ENCODE measurements at places on chromosomes 1 and 21.
A peak's percentile ranks its signal among the peaks of the same experiment; 100 is the strongest.

DNA sequence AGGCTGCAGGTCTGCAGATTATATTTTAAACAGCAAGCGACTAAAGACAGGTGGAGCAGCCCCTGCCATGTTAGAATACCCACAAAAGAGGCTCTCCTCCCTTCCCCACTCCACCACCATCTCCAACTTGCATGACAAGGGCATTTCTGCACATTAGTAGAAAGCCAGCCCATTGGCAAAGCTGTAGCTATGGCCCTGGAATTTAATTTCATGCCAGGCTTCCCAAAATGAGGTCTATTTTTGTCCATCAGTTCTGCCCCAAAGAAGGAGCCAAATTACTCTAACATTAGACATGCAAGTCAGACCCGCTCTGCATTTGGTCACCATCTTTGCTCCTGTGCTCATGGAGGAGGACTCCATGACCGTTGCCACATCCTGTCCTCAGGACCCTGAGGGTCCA lies 115.2 kb downstream of the LAMC2 start:
- DNase-seq = no peak

DNA sequence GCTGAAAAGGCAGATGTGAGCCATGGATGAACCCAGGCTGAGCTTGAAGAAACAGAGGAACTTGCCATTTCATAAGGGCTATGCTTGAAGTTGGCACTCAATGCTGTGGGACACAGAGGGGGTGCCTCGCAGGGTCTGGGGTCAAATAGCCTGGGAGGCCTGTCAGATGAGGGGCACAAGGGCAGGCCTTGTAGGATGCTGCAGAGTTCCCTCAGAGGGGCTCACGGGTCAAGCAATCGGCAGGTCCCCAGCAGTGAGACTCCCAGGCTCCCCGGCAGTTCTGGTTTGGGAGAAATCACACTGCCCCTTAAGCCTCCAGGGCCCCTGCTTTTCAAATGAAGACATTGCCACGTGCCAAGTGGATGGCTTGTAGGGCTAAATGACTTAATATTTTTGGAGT lies 116.7 kb upstream of the GRIK3 start:
- no peak for DNase-seq

- DNase-seq = peak; percentile 75
These were observed 61.4 kb upstream of the DIRAS3 start for GRCh38 chr1:68111519-68112436.

DNA sequence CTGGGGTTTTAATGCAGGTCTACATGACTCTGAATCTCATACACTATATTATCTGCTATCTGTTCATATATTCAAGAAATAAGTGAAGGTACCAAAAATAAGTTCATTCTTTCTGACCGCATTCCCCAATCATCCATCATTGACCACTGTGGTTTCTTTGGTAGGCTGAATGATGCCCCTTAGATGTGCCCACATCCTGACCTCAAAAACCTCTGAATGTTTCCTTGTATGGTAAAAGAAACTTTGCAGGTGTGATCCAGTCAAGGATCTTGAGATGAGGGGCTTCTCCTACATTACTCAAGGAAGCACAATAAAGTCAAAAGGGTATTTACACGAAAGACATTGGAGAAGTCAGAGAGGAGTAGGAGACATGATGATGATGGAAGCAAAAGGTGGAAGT lies 60.6 kb upstream of the LRRC8B start:
- DNase-seq = no peak

DNA sequence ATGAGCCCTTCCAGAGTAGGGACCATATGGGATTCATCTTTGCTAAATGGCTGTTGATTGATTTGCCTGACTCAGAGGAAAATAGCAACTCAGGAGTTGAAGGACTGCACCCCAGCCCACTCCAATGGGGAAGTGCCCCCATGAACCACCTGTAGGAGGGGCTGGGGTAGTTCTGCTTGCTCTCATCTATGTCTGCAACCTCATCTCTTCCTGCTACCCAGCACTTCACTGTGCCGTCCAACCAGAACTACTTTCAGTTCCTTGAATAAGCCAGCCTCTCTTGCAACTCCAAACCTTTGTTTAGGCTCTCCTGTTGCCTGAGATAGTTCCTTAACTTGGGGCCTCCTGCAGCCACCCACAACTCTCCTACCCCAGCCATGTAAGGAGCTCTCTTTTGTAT lies 26.6 kb downstream of the BEND5 start:
- no peak for DNase-seq

DNA sequence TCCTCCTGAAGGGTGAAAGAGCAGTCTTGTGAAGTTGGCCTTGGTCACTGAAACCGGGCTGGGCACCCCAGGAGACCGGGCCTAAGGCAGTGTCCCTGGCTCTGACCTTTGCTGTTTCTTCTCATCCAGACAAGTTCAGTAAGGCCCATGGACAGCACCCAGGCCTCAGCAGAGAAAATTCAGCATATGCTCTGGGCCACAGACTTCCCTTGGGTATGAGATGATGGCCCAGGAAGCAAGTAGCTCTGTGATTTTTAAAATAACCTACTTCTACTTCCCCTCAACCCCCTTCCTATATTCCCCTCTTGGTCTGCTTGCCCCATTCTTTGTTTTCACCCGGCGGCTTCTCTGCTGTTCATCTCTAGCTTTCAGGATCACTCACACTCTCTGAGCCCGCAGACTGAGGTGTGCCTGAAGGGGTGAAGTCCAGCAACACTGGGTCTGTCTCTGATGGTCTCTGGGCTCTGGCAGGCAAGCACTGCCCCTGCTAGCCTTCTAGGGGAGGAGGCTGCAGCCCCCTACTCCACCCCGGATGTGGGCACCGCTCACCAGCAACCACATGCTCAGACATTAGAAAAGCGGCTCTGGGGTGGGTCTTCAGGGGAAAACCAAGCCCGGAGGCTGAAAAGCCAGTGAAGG lies 2.9 kb upstream of the GPR25 start:
- DNase-seq = no peak

GRCh38 chr1:93304716-93305138 lies 41.0 kb upstream of the DR1 start:
- DNase-seq = peak; percentile 31

GRCh38 chr1:14614341-14614740 lies 15.9 kb downstream of the KAZN start:
- DNase-seq = no peak

- DNase-seq = no peak
These were observed 156.8 kb upstream of the POU3F1 start for GRCh38 chr1:38203441-38203840.

DNA sequence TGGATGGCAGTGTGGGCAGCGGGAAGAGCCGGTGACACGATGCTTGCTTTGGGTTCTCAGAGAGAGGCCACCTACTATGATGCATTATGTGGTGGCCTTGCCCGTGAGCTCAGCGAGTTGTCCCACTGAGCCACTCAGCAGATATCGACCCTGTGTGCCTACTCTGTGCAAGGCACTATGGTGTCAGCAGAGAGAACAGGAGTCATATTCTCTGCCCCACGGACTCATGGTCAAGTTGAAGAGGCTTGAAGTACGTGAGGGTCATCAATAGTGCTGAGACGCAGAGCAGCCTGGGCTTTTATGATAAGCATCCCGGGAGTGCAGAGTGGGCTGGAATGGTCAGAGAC lies 466.2 kb downstream of the CAMTA1 start:
- DNase-seq = no peak

DNA sequence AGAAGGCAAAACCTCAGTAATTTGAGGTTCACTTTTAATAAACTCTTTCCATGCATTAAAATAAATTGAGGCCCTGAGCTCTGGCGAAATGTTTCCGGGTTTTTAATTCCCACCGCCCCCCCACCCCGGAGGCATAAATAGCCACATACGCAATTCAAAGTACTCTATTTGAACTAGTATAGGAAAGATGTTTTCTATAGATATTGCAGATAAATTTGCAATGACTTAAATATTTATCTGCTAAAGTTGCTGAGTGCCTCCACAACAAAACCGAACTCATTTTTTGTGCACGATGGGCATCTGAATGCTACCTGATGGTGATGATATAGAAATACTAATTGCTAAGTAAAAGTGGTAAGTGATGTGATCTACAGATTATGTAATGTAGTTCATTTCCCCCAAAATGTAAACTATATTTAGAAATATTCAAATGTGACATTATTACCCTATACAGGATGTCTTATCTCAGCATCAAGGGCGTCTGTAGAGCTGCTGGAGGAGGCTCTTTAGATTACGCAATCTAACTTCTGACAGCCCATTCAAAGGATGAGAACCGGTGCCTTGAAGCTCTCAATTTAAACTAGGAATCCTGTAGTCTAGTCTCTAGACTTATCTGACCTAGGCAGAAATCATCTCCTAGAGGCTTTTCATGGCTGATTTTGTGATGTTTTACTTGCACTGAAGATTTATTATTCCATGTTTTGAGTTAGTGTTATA lies 8.5 kb downstream of the IRF2BP2 start:
- DNase-seq = no peak

DNA sequence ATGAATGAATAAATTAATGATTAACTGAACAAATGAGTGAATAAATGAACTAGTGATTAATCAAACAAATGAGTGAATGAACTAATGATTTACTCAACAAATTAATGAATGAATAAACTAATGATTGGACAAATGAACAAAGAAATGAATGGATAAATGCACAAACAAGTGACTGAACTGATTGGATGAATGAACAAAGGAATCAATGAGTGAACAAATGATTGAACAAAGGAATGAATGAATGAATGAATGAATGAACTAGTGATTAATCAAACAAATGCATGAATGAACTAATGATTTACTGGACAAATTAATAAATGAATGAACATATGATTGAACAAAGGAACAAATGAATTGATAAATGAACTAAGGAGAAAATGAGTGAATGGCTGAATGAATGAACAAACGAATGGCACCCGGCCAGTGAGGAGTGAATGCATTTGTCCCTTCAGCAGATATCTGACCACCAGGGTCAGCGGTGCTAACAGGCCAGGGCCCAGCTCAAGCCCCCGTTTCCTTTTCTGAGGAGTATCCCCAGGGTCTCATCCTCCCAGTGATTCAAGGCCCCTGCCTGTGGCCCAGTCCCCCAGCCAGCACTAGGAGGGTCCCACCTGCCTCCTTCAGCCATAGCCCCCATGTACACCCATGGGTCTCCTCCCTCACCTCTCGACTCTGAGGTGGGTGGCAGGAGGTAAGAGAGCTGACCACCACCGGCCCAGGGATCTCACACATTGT lies 49.9 kb downstream of the WNT9A start:
- DNase-seq = no peak

GRCh38 chr1:205356440-205357139 lies at the start of gene KLHDC8A:
Gene KLHDC8A (minus strand): TSS chr1:205356922. CDS start chr1:205343604, 13,318 bp downstream.
- no peak for DNase-seq
